ENCODE measurements at places on chromosomes 4 and X. TPM values are rescaled to one million over a fixed set of nuclear protein-coding genes. Genes with fewer than 3 reads are reported as not detected.

Gene TMEM47
- total RNA-seq, result 33.6 TPM

Gene TTC29
- total RNA-seq, result not detected

DNA sequence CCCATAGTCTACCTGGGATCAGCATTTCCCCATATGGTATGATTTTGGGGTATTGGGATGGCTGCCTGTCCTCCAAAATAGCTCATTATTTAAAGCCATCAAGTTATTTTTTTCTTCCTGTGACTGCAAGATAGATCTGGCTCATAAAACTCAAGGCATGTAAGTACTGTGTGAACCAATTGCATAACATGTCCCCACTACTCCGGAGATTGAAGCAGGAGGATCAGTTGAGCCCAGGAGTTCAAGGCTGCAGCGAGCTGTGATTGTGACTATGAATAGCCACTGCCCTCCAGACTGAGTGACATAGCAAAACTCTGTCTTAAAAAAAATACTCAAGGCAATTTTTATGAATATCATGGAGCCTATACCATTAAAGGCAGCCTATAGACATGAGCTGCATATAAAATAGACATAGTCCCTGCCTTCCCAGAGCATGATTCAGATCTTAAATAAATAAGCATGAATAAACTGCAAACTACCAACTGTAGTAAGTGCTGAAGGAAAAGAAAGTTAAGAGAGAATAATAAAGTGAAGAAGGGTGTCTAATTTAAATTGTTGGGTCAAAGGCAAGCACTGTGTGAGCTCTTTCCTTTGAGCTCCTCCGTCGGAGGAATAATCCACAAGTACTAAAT is 16.9 kb upstream of the MMAA start:
- DNase-seq, result no peak
- H3K36me3 ChIP-seq, result no peaks in the 10 kb centered on the region

Gene DGAT2L6
- total RNA-seq, result not detected

Gene LIMCH1
- total RNA-seq, result 369 TPM

Gene AFM
- total RNA-seq, result not detected

- H3K36me3 ChIP-seq, result no peaks in the 10 kb centered on the region
- no peaks in the 10 kb centered on the region for H3K4me1 ChIP-seq
- no peak overlapping the region for H3K4me3 ChIP-seq
- H3K27ac ChIP-seq, result no peak overlapping the region
These were observed 8.7 kb downstream of the PDE6B start for GRCh38 chr4:633976-634598.

Gene SOD3
- total RNA-seq, result 198 TPM

- H3K36me3 ChIP-seq, result no peaks in the 10 kb centered on the region
- H3K27ac ChIP-seq, result no peak overlapping the region
- no peak overlapping the region for H3K4me3 ChIP-seq
- DNase-seq, result no peak
- peaks cover 8% of the 10 kb centered on the region for H3K4me1 ChIP-seq
These were observed 2182.9 kb upstream of the TENM3 start for GRCh38 chr4:180060159-180060889.

DNA sequence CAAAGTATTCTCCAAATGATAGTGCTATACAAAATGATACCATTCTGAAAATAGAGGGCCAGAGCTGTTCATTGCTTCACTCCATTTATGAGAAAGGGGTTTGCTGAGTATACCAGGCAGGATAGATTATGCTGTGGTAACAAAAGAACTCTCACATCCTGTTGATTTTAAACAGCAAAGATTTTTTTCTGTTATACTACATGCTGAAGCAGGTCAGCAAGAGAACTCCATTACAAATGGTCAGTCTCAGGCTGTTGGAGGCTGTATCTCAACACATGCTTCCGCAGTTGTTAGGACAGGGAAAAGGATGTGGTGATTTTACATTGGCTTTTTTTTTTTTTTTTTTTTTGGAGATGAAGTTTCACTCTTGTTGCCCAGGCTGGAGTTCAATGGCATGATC is 13.7 kb upstream of the KLHL5 start:
- no peaks in the 10 kb centered on the region for H3K36me3 ChIP-seq
- no peak for DNase-seq
- H3K27me3 ChIP-seq, result no peaks in the 10 kb centered on the region
- H3K4me1 ChIP-seq, result peaks cover 28% of the 10 kb centered on the region
- H3K4me3 ChIP-seq, result no peak overlapping the region

Gene TCEAL6
- not detected for total RNA-seq

Gene COL4A6
- 1.8 TPM for total RNA-seq

Gene TLR3
- total RNA-seq, result 28.5 TPM

GRCh38 chr4:42633605-42634388 is 23.1 kb downstream of the ATP8A1 start:
- DNase-seq, result no peak
- no peaks in the 10 kb centered on the region for H3K27me3 ChIP-seq
- no peak overlapping the region for H3K4me3 ChIP-seq

Gene ZNF595
- total RNA-seq, result 16.1 TPM

DNA sequence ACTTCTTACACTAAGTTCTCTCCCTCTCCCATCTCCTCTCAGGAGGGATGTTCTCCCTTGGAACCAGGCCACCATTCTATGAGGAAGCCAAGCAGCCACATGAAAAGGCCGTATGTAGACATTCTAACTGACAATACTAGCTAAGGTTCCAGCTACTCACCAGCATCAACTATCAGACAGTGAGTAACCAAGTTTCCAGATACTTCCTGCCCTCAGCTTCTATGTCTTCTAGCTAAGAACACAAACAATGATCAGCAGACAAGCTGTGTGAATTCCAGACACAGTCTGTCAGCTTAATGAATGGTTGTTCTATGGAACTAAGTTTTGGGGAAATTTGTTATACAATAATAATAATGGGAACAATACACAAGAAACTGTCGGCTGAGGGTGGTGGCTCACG is 50.8 kb downstream of the SMIM14 start:
- H3K27ac ChIP-seq, result no peak overlapping the region

DNA sequence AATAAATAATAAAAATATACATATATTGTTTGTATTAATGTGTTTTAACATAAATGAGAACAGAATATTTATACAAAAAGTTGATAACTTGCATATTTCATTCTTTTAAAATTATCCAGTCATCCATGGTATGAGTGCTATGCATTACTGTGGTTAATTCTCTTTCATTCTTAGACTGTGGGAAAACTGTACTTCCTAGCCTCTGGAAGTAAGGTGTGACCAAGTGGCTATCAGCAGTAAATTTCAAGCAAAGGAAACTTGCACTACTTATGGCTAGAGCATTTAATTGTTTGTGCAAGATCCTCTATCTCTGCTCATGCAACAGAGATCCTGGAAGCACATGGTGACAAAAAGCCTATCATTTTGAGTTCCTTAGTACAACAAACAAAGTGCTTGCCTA is 1054.5 kb upstream of the PABPC4L start:
- H3K4me1 ChIP-seq, result no peaks in the 10 kb centered on the region
- H3K4me3 ChIP-seq, result no peak overlapping the region
- no peak for DNase-seq

DNA sequence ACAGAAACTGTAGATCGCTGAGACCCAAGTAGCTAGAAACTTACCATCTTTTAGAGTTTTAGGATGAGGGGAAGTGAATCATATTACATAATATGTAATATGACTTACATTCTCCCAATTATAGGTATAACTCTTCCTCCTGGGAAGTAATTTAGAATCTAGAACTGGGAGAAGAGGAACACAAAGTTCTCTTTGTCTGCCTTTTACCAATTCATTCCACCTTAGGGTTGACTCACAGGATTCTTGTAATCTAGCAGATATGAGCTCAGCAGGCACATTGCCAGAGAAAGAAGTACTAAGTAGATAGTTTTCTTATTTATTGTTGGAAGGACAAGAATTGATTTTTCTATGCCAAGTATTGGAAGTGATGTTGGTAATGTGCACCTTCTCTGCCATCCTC is 58.0 kb upstream of the CCSER1 start:
- no peak overlapping the region for H3K4me3 ChIP-seq
- no peaks in the 10 kb centered on the region for H3K4me1 ChIP-seq
- no peak overlapping the region for H3K27ac ChIP-seq
- no peaks in the 10 kb centered on the region for H3K27me3 ChIP-seq
- no peaks in the 10 kb centered on the region for H3K36me3 ChIP-seq

Gene HTN3
- not detected for total RNA-seq

Gene CCNB3
- 0.46 TPM for total RNA-seq

Gene SCML1
- 12.3 TPM for total RNA-seq

GRCh38 chr4:184376126-184376838 is 98.1 kb downstream of the IRF2 start:
- H3K4me3 ChIP-seq, result no peak overlapping the region
- DNase-seq, result no peak
- H3K27me3 ChIP-seq, result no peaks in the 10 kb centered on the region

DNA sequence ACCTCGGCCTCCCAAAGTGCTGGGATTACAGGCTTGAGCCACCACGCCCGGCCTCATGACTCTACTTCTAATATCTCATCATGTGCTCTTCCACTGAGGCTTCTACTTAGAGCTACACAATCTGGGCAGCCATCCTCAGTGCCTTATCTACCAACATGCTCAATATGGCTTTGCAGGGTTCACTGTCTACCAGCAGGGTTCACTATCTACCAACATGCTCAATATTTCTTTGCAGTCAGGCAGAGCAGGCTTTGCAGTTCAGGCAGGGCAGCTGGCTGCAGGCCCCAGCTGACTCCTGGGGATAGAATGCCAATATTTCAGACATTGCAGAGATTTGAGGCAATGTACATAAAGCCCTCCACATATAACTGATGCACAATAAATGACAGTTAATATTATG is 47.5 kb downstream of the PKD2 start:
- H3K27me3 ChIP-seq, result no peaks in the 10 kb centered on the region
- no peak overlapping the region for H3K27ac ChIP-seq
- no peak overlapping the region for H3K4me3 ChIP-seq
- no peak for DNase-seq
- peaks cover 46% of the 10 kb centered on the region for H3K36me3 ChIP-seq

DNA sequence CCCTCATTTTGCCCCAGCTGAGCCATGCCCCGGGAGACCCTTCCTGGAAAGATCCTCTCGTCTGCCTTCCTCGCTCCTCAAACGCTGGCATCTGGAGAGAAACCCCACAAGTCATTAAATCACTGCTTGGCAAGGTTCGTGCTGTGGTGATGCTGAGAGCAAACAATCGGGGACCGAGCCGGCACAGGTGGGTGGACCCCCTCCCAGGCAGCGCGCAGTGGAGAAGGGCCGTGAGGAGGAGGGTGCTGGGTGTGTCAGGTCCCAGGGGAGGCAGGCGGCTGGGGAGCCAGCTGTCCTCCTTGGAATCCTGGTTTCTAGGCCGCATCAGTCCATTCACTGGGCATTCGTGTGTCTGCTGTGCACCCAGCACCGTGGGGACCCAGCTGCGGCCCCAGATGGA is 64.9 kb upstream of the PSAPL1 start:
- no peak for DNase-seq
- no peak overlapping the region for H3K27ac ChIP-seq
- H3K4me3 ChIP-seq, result no peak overlapping the region

DNA sequence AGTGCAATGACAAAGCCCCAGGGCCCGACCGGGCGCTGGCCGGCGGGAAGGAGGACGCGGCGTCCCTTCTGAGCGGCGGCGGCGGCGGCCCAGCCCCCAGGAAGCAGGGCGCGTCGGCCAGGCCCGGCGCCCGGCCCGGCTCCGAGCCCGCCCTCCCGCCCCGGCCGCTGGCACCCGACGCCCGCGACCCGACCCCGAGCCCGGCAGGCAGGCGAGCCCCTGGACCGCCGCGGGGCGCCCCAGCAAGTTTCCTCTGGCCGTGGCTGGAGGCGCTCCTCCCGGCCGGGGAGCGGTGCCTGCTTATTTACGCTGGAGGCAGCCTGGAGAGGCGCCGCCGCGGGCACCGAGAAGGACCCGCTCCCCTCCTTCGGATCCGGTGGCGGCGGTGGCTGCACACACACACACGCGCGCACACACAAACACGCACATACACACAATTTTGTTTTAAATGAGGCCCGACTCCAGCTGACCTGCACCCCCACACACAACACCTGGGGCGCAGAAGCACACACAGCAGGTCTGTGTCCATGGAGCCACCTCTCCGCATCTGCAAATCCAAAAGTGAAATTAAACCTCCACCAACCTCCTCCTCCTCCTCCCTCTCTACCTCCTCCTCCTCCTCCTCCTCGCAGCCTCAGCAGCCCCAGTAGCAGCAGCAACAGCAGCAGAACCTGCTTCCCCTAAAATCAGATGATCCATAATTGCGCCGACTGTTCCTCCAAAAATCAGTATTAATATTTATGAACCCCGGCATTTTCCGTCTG is 669 bp downstream of the IRF2 start:
- peak overlapping the region; percentile 79 for H3K4me3 ChIP-seq
- peak; percentile 79 for DNase-seq
- H3K36me3 ChIP-seq, result no peaks in the 10 kb centered on the region
- H3K27ac ChIP-seq, result peak overlapping the region; percentile 99
- H3K4me1 ChIP-seq, result peaks cover 62% of the 10 kb centered on the region
- H3K27me3 ChIP-seq, result no peaks in the 10 kb centered on the region

Gene KCND1
- 1.2 TPM for total RNA-seq

- H3K36me3 ChIP-seq, result no peaks in the 10 kb centered on the region
- no peak overlapping the region for H3K4me3 ChIP-seq
- H3K27ac ChIP-seq, result no peak overlapping the region
- H3K4me1 ChIP-seq, result no peaks in the 10 kb centered on the region
- DNase-seq, result no peak
These were observed 129.4 kb upstream of the ARSJ start for GRCh38 chr4:114108869-114109268.

Gene PSAPL1
- 0.14 TPM for total RNA-seq

GRCh38 chr4:128670513-128670912 is 139.0 kb upstream of the JADE1 start:
- H3K36me3 ChIP-seq, result no peaks in the 10 kb centered on the region
- no peaks in the 10 kb centered on the region for H3K4me1 ChIP-seq
- no peaks in the 10 kb centered on the region for H3K27me3 ChIP-seq
- H3K4me3 ChIP-seq, result no peak overlapping the region

Gene AFF2
- total RNA-seq, result 13.4 TPM

Data from upper lobe of right lung (tissue), 1 donor.